Pons (tissue), 1 donor: ENCODE measurements at places on chromosomes 7 and 10.

DNA sequence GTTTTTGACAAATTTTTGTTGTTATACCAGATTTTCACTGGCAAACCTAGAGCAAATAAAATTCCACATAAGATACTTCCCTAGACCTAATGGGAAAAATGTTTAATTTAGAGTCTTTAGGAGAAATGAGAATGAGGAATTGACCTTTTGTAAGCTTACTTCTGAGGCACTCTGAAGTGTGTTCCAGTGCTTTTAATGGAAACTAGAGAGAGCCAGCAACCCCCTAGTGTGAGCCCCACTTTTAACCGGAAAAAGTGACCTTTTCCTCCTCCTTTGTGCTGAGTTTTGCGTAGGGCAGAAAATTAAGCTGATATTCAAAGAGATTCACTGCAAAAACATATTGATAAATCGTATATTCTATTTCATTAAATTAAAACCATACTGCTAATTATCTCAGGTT is 5.2 kb downstream of the IKZF1 start:
- DNase-seq = no peak

GRCh38 chr7:880450-880849 is 4.1 kb downstream of the GET4 start:
- no peak for DNase-seq

DNA sequence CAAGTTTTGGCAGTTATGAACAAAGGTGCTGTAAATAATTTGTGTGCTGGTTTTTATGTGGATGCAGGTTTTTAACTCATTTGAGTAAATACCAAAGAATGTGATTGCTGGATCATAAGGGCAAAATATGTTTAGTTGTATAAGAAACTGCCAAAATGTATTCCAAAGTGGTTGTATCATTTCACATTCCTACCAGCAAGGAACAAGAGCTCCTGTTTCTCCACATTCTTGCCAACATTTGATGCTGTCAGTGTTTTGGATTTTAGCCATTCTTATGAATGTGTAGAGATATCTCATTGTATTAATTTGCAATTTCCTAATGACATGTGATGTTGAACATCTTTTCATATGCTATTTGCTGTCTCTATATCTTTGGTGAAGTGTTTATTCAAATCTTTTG is 207.3 kb upstream of the LRGUK start:
- no peak for DNase-seq

DNA sequence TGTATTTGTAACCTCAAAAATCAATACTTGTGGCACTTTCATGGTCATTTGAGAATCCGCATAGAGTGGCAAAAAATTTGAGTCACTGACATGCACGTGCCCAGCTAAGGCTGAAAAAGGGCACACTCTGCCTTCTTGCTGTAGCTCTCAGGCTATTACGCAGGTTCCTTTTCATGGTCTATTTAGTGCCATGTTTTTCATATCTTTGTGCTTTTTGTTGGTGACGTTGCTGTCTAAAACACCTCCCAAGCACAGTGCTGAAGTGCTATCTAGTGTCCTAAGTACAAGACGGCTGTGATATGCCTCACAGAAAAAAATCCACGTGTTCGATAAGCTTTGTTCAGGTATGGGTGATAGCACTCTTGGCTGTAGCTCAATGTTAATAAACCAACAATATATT is 50.9 kb downstream of the CREB3L2 start:
- no peak for DNase-seq

DNA sequence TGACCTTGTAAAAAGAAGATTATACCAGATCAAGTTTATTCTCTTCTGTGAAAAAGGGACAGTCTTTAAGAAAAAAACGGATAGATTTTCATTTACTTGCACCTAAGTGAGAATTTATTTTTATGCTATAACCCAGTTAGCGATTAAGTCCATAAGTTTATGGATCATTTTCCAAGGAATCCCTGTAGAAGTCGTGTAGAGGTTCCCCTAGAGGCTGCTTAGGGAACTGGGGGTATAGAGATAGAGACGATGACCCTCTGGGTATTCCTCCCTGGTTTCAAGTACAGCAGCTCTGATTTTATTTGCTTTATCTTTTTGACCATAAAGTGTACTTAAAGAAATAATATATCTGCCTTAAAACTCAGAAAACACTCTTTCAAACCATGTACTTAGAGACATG is 648.4 kb upstream of the LRRTM3 start:
- DNase-seq = no peak

DNA sequence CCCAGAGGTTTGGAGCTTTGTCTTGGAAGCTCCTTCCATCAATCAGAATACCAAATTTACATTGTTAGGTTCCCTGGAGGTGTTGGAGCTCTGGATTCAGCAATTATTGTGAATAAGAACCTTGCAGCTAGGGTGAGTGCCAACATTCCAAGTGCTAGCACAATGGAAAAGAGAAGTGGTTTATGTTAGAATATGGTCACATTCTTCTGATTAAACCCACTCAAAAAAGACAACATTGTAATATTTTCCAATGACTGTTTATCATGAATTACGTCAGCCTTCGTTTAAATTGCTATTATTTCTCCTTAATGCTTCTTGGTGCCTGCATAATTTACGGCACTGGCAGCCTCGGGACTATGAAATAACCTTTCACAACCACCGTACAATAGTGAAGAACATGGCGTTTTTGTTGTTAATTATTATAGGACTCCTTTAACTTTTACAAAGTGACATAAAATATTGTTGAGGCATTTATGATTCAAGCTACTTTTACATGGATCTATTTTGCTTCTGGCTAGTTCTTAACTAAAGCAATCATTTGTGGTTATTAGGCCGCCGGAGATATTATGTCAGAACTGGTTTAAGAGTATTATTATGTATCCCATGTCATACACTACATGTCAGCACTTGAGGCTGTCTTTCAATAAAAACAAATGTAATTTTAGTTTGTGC is 117.7 kb downstream of the ARID5B start:
- DNase-seq = no peak

DNA sequence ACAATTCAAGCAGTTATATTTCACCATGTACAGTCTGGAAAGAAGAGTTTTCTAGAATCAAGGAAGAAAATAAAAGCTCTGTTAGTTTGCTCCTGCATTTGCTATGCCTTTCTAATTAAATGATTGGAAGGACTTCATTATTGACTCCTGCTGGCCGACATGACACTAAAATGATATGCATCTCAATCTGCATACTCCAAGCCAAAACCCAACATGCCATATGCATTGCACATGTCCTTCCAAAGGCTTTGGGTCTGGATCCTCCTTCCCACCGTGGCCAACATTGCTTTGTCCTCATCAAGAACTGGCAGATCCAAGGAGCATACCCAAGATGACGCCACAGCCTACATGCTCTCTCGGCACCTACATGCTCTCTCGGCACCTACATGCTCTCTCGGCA is 46.5 kb downstream of the PAXIP1 start:
- no peak for DNase-seq

- DNase-seq = no peak
These were observed 45.2 kb upstream of the EBF3 start for GRCh38 chr10:130009228-130009627.

GRCh38 chr7:3453398-3453797 is 152.3 kb downstream of the SDK1 start:
- no peak for DNase-seq

DNA sequence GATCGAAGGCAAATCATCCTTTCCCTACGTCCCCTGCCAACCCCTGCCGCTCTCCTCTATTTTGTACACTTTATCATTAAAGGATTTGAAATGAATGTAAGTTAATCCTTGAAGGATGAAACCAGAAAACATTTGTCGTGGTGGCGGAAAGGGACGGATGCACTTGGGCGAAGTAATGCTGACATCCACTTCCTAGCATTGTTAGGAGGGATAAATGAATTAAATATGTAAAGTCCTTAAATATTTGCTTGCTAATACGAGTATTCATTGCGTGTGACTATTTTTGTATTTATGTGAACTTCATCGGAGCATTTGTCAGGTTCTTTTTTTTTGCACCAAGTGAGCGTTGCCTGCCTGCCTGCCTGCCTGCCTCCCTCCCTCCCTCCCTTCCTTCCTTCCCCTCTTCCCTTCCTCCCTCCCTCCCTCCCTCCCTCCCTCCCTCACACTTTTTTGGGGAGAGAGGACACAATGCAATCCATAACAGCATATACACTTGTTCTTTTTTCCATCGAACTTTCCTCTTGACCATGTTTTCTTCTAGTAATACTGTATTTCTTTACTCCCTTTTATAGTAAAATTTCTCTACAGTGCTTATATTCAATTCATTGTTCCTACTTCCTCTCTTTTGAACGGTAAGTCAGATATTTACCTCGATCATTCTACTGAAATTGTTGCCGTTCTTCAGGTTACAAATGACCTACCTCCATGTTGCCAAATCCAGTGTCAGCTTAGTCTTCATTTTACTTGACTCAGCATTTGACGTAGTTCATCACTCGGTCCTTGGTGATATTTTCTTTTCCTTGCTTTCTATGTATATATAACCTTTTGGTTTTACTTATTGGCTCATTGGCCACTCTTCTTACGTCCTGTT is 831 bp downstream of the CCDC7 start:
- DNase-seq = peak; percentile 52

- DNase-seq = peak; percentile 81
These were observed 1.8 kb downstream of the BRI3 start for GRCh38 chr7:98283127-98283886.
